ENCODE measurements at places on chromosomes 7 and 10. TPM values are rescaled to one million over a fixed set of nuclear protein-coding genes. Genes with fewer than 3 reads are reported as not detected.

SCART1 gene
- total RNA-seq = 3.7 TPM

EEF1AKMT2 gene
- total RNA-seq = 18.9 TPM

C10orf62 gene
- not detected for total RNA-seq

A1CF gene
- total RNA-seq = under 0.01 TPM

OR2A42 gene
- not detected for total RNA-seq

SPDYE1 gene
- under 0.01 TPM for total RNA-seq

MOGAT3 gene
- total RNA-seq = not detected

LLCFC1 gene
- total RNA-seq = not detected

TMEM140 gene
- 12.0 TPM for total RNA-seq

SLC39A12 gene
- total RNA-seq = not detected

Data from bronchial smooth muscle cell (primary cell).